ENCODE measurements at places on chromosomes 3 and 15. TPM values are rescaled to one million over a fixed set of nuclear protein-coding genes. Genes with fewer than 3 reads are reported as not detected.

FOXL2 gene
- not detected for total RNA-seq

CHRNA5 gene
- 8.9 TPM for total RNA-seq

COL8A1 gene
- 0.09 TPM for total RNA-seq

DISP2 gene
- 0.02 TPM for total RNA-seq

MNS1 gene
- 0.86 TPM for total RNA-seq

ISL2 gene
- total RNA-seq, result 0.89 TPM

PAQR9 gene
- total RNA-seq, result not detected

MAPK6 gene
- 60.9 TPM for total RNA-seq

DNA sequence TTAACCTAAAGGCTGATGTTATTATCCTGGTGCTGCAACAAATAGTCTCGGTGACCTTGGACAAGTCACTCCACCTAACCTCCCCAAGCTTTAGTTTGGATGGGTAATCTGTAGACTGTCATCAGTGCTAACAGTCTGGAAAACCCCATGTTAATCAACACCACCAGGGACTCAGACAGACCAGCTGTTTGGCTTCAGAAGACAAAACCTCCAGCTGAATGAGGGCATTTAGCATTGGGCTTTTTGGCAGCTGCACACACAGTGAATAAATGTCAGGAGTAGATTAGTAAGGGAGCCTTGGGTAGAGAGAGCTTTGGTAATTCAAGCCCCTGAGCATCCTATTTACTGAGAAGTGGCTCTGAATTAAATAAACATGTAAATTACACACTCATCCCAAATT, 24.9 kb upstream of the C3orf80 start:
- DNase-seq, result no peak
- H3K4me3 ChIP-seq, result no peak overlapping the region
- H3K27ac ChIP-seq, result no peak overlapping the region
- no peaks in the 10 kb centered on the region for H3K36me3 ChIP-seq
- no peaks in the 10 kb centered on the region for H3K4me1 ChIP-seq

DNA sequence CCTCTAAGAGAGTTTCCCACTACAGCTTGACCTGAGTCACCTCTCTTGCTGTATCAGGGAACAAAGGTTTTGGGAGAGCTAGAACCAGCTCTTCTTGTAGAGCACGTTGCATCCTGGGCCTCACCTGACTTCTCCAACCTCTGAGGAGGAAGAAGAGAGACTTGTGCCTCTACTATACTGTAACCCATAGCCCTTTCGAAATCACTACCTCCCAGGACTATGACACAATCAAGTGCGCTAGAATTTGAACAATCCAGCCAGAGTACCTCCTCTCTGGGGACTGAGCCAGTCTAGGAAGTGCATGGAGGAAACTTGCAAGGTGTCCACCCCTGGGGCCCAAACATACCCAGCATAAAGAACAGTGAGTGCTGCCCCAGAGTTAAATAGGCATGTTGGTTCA, 192.8 kb upstream of the BHLHE40 start:
- H3K4me3 ChIP-seq, result no peak overlapping the region
- H3K4me1 ChIP-seq, result peaks cover 4% of the 10 kb centered on the region
- H3K27me3 ChIP-seq, result no peaks in the 10 kb centered on the region
- no peak for DNase-seq

DNA sequence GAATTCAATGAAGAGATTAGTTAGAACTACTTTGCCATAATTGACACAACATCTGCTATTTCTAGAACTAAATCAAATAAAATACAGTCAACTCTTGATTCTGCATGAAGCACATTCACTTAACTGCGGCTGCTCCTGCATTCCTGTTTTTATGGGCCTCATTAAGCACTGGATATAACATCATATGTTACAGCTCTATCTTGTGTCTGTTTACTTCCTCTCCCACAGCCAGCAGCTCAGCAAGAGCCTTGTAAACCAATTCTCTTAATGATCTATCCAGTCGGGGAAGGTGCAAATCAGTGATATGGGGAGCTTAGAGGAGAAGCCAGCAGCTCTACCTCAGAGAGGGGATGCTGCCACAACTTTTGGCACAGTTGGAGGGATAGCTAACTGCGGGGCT, 329.2 kb downstream of the ARRDC4 start:
- no peaks in the 10 kb centered on the region for H3K4me1 ChIP-seq
- peaks cover 22% of the 10 kb centered on the region for H3K27me3 ChIP-seq
- H3K4me3 ChIP-seq, result no peak overlapping the region
- no peak for DNase-seq
- no peak overlapping the region for H3K27ac ChIP-seq

DNA sequence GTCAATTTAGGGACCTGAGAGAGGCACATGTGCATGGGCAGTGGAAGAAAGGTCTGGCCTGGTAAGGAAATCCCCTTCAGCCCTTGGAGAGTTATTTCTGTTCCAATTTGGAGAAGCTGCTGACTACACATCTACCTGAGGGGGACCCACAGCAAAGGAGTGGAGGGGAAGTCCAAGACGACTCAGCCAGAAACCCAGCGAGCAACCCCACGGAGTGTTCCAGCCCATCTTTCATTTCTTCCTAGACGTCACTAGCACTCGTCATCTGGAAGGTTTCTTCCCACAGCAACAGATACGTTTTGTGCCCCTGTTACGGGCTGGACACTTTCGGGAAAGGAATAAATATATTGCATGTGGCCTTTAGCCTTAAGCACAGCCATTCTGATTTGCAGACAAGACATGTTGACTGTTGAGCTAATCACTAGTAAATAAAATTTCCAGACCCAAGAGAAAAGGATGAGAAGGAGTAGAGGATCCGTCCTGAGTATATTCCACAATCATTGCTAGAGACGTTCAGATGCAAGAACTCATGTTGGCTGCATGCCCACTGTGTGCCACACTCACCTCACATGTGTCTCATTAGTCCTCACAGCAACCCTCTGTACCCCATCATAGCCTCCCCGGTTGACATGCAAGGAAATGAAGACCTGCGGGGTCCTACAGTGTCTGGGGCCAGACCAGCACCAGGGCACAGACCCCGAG, 7.8 kb upstream of the FAM174B start:
- no peaks in the 10 kb centered on the region for H3K36me3 ChIP-seq
- H3K4me3 ChIP-seq, result no peak overlapping the region
- H3K27ac ChIP-seq, result no peak overlapping the region
- DNase-seq, result no peak

- peak within 1 kb of the TSS; percentile 48 for H3K4me3 ChIP-seq
- peak; percentile 83 for DNase-seq
These were observed at the start of gene PLCD1 for GRCh38 chr3:38029400-38030125. Gene PLCD1 (minus strand): TSS chr3:38029642. CDS start chr3:38029539, 103 bp downstream.

GRCh38 chr3:149971403-149972075, 844 bp upstream of the PFN2 start:
- peak overlapping the region; percentile 84 for H3K4me3 ChIP-seq
- peak overlapping the region; percentile 55 for H3K27ac ChIP-seq
- peaks cover 15% of the 10 kb centered on the region for H3K4me1 ChIP-seq
- peak; percentile 75 for DNase-seq
- H3K36me3 ChIP-seq, result no peaks in the 10 kb centered on the region

DNA sequence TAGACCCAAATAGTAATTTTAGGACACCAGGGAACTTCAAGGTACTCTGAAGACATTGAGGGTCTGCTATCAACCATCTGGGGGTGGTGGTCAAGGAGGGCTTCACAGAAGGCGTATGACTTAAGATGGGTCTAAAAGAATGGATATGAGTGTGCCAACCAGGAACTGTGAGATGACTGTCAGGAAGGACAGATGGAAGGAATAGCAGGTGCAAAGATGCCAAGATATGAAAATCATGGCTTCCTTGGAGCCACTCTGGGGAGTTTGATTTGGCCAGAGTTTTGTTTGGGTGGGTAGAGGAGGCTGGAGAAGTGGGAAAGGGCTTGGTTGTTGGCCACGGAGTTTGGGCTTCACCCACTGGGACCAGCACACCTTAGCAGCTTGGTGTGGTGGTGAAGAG, 21.2 kb downstream of the CDCP1 start:
- H3K4me1 ChIP-seq, result peaks cover 25% of the 10 kb centered on the region
- H3K4me3 ChIP-seq, result no peak overlapping the region
- peaks cover 16% of the 10 kb centered on the region for H3K27me3 ChIP-seq
- H3K36me3 ChIP-seq, result peaks cover 2% of the 10 kb centered on the region

DNA sequence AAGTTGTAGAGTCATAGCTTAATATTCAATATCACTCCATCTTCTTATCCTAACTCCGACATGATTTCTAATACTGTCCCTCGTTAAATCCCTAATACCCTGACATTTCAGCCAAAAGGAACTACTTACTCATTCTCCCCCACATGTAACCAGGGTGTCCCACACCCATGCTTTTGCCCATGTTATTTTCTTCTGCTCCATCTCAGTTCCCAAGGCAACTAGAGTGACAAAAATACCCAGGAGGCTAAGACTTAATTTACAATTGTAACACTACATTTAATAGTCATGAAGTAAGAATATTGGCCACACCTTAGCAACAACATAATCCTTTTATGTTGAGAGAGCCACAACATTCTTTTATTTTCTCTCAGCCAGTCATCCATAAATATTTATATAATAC, 248.5 kb upstream of the TGFBR2 start:
- DNase-seq, result no peak
- peaks cover 15% of the 10 kb centered on the region for H3K27me3 ChIP-seq
- H3K27ac ChIP-seq, result no peak overlapping the region
- no peak overlapping the region for H3K4me3 ChIP-seq
- peaks cover 33% of the 10 kb centered on the region for H3K4me1 ChIP-seq

DNA sequence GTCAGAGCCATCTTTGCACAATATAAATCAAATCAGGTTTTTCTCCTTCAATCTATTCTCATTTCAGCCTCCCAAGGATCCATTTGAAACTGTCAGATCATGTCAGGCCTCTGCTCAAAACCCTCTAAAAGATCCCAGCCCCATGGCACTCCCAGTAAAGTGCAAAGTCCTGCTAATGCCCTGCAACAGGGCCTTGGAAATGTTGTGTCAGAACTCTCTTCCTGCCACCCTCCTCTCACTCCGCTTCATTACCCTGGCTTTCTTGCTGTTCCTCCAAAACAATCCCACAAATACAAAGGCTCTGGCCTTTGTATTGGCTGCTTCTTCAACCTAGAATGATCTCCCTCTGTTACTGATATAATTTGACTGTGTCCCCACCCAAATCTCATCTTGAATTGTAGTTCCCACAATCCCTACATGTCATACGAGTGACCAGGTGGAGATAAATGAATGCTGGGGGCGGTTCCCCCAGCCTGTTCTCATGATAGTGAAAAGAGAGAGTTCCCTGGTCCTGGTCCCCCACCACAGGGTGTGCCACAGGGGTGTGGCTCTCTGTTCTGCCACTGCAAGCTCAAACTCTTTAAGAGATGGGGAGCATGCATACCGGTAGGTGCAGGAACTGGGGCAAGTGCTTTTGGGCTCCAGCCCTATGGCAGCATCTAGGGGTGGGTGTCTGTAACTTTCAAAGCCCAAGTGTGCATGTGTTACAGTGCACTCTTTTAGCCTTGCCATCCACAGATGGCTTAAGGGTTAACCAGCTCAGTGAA, 22.9 kb upstream of the TRA2B start:
- no peaks in the 10 kb centered on the region for H3K36me3 ChIP-seq
- H3K27me3 ChIP-seq, result peaks cover 8% of the 10 kb centered on the region
- no peak for DNase-seq
- no peak overlapping the region for H3K27ac ChIP-seq
- no peak overlapping the region for H3K4me3 ChIP-seq

DNA sequence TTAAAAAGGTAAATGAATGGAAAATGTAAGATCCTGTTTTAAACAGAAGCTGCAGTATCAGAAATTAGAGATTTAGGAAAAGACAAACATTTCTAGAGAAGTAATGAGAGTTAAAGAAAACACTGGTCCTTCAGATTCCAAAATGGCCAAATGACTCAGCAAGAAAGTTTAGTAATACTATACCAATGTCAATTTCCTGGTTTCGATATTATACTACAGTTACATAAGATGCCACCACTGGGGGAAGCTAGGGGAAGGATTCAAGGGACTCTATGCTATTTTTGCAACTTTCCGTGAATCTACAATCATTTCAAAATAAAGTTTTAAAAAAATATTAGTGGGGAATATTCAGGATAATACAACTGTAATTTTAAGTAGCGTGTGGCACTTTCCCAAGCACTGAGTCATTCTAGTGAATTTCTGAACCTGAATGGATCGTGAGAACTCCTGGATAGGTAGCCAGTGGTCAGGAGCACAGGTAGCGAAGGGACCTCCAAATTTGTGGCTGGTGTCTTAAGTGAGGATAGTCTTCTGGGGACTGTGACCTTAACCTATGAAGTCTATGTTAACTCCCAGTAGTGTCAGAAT, 37.6 kb downstream of the TMCC1 start:
- H3K36me3 ChIP-seq, result peaks cover 33% of the 10 kb centered on the region
- no peak for DNase-seq
- no peak overlapping the region for H3K27ac ChIP-seq
- no peaks in the 10 kb centered on the region for H3K27me3 ChIP-seq
- H3K4me3 ChIP-seq, result no peak overlapping the region

DNA sequence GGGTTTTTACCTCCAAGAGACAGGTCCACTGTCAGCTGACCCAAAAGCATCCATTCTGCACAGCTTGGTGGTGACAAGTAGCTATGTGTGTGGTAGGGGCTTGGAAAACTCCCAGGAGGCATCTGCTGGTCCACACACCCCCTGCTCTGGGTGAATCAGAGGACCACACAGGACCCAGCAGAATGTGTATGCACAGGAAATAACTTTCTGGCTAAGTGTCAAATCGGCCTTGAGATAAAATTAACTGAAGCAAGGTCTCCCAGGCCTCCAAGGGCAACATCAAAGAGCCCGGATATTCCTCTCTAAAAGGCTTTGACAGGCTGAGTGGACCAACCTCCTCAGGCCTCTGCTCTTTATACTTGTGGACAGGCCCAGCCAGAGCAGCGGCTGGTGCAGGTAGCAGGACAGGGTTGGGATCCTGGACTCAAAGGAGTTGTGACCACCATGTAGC, 66.5 kb downstream of the CTNNB1 start:
- no peak overlapping the region for H3K4me3 ChIP-seq
- no peak for DNase-seq
- no peak overlapping the region for H3K27ac ChIP-seq
- H3K36me3 ChIP-seq, result no peaks in the 10 kb centered on the region
- no peaks in the 10 kb centered on the region for H3K27me3 ChIP-seq
- no peaks in the 10 kb centered on the region for H3K4me1 ChIP-seq

DNA sequence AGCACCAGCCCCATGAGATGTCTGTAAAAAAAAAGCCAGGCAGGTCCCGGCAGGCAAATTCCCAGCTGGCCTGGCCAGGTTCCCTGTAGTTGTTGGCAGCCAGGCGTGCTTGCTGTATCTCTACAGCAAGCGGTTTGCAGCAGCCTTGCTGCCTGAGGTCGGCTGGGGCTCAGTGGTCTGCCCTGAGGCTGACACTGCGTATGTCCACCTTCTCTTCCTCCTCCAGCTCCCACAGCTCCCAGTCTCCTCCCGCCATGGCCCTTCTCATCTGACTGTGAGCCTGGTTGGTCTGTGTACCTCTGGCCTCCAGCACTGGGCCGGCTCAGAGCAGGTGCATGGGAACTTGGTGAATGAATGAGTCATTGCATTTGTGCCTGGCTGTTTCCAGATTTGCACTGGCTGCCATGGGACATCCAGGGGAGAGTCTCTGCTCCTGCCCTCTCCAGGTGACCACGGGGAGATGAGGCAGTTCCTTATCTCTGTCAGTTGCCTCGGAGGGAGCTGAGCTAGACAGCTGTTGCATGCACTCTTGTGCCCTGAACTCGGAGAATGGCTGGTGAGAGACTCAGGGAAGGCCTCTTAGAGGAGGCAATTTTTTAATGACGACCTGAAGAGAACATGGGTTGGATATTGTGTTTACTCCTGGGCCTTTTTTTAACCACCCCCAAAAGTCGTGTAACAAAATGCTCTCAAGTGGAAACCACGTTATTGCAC, 43.0 kb downstream of the SPSB4 start:
- no peak overlapping the region for H3K27ac ChIP-seq
- no peaks in the 10 kb centered on the region for H3K4me1 ChIP-seq
- no peaks in the 10 kb centered on the region for H3K36me3 ChIP-seq
- DNase-seq, result no peak

GRCh38 chr3:40923143-40923542, 276.2 kb upstream of the CTNNB1 start:
- DNase-seq, result no peak
- H3K27ac ChIP-seq, result no peak overlapping the region
